ENCODE measurements at places on chromosomes 1 and 21.

DNA sequence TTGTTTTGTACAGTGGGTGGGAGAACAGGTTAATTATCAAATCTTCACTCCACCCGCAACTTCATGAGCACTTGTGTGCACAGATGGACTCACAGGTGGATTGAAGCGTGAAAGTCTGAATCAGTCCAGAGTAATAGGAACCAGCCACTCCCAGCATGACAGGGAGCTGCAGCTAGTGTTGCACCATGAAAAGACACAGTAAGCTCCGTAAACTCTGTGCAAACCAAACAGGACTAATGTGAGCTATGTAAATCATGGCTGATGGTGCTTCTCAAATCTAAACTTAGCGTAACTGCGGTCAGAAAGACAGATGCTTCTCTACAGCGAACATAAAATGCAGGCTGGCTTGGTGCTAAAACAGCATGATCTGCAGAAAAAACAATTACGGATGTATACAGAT, 114.4 kb downstream of the CENPF start:
- DNase-seq, result no peak

DNA sequence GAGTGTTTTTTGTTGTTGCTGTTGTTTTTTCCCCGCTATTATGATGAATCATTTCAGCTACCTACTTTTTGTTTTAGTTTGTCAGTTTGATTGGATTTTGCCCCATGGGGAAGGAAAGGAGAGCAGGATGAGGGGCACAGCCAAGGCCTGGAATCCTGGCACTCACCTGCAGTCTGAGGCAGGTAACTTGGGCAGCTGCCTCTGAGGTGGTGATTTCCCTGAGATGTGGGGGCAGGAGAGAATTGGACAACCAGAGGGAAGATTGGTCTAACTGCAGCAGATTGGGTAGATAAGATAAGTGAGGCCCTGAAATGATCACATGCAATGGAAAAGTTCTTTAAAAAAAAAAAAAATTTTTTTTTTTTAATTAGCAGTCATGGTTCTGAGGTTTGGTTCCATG, 1.5 kb upstream of the LAX1 start:
- no peak for DNase-seq

DNA sequence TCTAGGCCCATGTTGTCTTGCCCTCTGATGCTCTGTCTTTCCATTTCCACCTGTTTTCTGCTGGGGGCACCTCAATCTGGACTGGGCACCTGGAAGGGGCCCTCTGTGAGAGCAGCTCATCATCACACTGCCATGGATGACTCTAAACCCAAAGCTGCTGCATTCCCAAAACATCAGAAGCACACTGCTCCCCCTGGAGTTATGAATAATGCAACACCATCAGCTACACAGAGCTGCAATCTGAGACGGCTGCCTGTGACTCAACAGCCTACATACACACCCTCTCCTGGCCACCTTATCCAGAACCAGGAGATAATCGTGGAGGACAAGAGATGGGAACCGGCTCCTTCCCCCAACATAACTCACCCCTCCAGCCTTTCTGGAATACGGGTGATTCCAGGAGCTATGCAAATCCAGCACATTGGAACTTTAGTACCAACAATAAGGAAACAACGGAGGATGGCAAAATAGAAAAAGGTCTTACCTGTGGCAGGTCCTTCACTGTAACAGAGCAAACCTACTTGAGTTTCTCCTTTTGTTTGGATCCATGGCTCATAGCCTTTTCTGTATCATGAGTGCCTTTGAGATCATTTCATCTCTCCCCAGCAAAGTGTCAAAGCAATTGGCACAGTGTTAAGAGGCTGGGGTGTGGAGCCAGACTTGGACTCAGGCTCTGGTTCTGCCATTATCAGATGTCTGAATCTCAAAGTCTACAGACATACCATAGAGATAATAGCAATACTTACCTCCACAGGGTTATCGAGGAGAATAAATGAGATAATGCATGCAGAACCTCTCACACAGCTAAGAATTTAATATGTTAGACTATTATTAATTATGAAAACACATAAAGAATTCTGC, 29.3 kb downstream of the AK2 start:
- no peak for DNase-seq

DNA sequence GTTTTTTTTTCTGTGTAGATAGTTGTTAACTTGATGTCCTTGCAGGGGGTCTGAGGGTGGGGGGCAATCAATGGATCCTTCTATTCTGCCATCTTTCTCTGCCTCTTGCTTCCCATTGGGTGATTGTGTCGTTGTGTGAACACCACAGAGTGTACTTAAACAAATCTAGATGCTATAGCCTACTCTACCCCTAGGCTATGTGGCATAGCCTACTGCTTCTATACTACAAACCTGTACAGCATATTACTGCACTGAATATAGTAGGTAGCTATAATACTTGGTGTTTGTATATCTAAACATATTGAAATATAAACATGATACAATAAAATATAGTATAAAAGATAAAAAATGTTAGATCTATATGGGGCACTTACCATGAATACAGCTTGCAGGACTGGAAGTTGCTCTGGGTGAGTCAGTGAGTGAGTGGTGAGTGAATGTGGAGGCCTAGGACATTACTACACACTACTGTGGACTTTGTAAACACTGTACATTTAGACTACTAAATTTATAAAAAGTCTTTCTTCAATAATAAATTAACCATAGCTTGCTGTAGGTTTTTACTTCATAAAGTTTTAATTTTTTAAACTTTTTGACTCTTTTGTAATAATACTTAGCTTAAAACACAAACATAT, 105.4 kb downstream of the CENPF start:
- no peak for DNase-seq

DNA sequence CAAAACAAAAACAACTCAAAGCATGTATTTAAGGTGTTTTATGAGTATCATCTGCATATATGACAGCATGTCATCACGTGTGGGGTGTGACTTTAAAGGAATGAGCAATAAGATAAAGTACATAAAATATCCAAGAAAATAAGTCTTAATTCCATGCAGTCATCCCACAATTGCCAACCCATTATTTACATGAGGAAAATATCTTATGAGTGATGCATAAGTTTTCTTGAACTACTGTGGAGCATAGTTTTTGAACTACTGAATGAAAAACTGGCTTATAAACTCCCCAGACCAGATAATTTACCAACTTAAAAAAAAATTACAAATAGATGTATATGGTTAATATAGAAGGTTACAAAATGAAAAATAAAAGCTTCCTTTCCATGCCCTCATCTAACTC, 29.7 kb upstream of the MTMR11 start:
- DNase-seq, result no peak

- no peak for DNase-seq
Measured at GRCh38 chr1:160665330-160666078, 18.7 kb upstream of the SLAMF1 start.

DNA sequence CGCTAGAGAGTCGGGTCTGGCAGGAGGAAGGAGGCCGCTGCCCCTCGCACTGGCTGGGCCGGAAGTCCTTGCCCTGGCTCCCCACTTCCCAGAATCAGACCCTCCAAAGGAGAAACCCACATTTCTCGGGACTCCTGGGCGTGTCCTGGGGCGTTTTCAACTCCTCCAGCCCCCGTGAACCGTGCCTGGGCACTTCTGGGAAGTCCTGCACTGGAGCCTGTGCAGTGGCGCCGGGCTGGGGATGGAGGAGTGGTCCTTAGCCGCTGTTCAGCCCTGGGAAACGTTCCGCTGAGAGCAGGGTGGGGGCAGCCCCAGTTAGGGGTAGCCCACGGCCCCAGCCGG, 3.0 kb downstream of the IGSF21 start:
- no peak for DNase-seq

GRCh38 chr1:50278410-50278809, 144.8 kb downstream of the DMRTA2 start:
- DNase-seq, result no peak

- DNase-seq, result peak; percentile 50
Measured at GRCh38 chr1:20574686-20575540, 14.0 kb upstream of the CDA start.

- DNase-seq, result no peak
Measured at GRCh38 chr1:170284951-170285350, 139.2 kb downstream of the NTMT2 start.

- no peak for DNase-seq
Measured at GRCh38 chr1:84166797-84167196, 22.7 kb downstream of the PRKACB start.

GRCh38 chr21:38430401-38430984, 67.8 kb downstream of the ERG start:
- DNase-seq, result no peak

DNA sequence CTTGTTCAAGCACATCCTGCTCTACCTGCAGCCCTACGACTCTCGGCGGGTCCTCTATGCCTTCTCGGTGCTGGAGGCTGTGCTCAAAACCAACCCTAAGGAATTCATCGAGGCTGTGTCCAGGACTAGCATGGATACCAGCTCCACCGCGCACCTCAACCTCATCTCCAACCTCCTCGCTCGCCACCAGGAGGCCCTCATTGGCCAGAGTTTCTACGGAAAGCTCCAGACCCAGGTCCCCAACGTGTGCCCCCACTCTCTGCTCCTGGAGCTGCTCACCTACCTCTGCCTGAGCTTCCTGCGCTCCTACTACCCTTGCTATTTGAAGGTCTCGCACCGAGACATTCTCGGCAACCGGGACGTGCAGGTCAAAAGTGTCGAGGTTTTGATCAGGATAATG, 74.3 kb upstream of the MORC3 start:
- DNase-seq, result no peak

GRCh38 chr1:181169281-181169865, 80.9 kb downstream of the IER5 start:
- DNase-seq, result no peak

- DNase-seq, result no peak
Measured at GRCh38 chr1:188735567-188735966, 1742.1 kb downstream of the BRINP3 start.

GRCh38 chr1:243213045-243213787, 41.9 kb downstream of the CEP170 start:
- no peak for DNase-seq

DNA sequence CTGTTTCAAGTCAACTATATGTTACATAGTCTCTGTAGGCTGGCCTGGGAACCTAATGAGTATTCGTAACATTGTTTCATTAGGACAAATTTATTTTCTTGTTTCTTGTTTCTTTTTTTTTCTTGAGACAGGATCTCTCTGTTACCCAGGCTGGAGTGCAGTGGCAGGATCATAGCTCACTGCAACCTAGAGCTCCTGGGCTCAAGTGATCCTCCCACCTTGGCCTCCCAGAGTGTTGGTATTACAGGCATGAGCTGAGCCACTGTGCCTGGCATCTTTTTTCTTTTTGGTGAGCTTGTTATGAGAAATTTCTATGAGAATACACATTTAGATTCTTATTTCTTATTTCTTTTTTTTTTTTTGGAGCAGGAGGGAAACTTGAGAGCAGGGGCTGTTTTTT, 6.8 kb downstream of the CENPS start:
- no peak for DNase-seq

DNA sequence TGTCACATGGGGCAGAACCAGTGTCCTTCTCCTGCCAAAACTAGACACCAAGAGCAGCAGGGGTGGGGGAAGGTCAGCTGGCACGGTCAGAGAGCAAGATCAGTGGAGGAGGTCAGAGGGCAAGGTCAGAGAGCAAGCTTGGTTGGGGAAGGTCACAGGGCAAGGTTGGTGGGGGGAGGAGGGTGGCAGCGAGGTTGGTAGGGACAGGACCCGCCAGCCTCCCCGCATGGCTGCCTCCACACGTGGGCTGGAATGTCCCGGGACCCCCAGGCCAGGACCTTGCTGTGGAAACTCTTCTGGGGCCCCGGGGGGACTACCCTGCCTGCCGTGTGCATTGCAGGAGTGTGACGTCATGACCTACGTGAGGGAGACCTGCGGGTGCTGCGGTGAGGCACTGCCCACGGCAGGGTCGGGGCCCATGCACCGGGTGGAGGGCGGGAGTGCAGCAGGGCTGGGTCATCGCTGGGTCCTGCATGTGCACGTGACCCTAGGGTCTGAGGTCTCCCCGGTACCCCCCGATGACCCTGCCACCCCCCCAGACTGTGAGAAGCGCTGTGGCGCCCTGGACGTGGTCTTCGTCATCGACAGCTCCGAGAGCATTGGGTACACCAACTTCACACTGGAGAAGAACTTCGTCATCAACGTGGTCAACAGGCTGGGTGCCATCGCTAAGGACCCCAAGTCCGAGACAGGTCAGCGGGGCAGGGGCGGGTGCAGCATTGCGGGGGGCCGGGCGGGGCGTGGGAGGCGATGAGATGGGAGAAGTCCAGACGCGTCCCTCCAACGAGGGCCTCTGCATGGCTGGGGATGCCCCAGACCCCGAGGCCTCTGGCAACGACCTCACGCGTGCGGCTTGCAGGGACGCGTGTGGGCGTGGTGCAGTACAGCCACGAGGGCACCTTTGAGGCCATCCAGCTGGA, 27.3 kb downstream of the COL6A2 start:
- DNase-seq, result no peak
